ENCODE measurements at places on chromosomes 5 and 9.

- no peak for DNase-seq
Measured at GRCh38 chr9:121424024-121424432, 54.0 kb upstream of the STOM start.

DNA sequence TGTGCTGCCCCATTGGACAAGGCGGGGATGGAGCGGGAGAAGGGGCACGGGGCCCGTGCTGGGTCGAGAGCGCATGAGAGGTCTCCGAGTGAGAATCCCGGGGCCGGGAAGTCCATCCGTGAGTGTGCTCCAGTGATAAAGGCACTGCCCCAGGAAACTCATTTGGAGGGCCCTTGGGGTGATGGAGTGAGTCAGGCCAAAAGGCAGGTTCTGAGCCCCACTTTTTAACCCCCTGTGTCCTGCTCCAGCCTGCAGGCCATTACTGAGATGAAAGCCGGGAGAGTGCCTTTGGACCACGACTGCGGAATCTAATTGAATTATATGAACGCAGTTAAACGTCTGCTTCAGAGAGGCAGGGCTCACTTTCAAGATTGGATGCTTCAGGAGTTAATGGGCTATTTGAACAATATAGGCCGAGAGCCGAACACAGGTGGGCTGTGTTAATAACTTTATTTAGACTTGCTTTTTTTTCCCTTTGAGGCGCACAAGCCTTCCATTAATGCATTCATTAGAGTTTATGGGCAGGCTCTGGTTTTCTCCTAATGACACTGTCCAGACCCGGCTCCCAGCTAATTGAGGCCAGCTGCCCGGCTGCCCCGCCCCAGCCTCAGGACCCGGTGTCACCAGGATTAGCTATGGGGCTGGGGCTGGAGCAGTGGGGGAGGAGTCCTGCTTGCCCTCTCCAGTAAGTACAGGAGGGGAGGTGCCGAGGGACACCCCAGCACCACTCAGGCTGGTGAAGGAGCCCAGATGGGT lies 79.1 kb upstream of the LMX1B start:
- no peak for DNase-seq

GRCh38 chr5:129395247-129395646 lies 64.9 kb upstream of the ADAMTS19 start:
- DNase-seq, result no peak

DNA sequence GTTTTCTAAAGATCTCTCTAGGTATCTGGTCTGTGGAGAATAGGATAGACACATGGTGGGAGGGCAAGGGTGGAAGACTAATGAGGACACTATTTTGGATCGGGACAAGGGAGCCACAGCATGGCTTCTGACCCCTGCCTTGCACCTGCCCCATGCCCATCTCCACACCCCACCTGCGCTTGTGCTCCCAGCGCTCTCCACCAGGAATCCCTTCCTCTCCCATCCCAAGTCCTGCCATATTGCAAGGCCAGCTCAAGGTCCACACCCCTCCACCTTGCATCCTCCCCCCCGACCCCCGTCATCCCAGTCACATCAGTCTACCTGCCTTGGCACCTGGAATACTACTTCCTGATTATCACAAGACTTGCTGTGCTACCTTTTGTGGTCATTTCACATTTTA lies 44.2 kb upstream of the RETREG1 start:
- DNase-seq, result no peak

GRCh38 chr5:67293226-67293625 lies 96.6 kb upstream of the CD180 start:
- no peak for DNase-seq

GRCh38 chr5:123094237-123094918 lies 5.3 kb downstream of the PRDM6 start:
- DNase-seq, result no peak

GRCh38 chr9:124174433-124174832 lies 83.3 kb upstream of the NEK6 start:
- no peak for DNase-seq

Data from right forelimb (tissue), 1 donor.